SW 1271 (cell line): ENCODE measurements at places on chromosomes 11 and 22.

DNA sequence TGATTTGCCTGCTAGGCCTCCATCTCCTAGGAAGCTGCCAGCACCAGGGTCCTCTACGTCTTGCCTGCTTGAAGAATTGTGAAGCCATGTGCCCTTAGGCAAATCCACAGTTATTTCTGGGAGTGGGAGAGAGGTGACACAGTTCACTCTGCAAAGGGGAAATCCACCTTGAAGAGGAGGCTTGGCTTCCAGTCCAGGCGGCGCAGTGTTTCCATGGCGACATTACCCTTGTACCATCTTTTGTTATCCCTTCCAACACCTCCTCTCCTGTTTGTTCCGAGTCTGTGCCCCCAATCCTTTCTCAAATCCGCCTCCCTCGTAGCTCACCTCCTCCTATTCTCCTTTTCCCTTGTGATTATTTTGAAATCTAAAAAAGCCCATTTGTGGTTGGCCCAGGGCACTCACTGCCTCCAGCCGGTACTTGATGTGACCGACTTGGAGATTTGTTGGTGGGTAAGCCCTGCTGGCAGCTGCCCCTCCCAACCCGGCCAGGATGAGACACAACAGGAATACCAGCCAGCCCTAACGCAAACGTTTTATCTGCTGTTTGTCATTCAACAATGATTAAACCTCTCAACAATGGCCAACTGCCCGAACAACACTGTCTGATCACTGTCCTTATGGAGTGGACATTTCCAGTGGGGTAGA lies 18.4 kb downstream of the SYT13 start:
- no peak for DNase-seq

- no peak for DNase-seq
These were observed 35.1 kb downstream of the MTMR2 start for GRCh38 chr11:95888852-95889251.

GRCh38 chr11:125464270-125464662 lies 31.8 kb downstream of the FEZ1 start:
- no peak for DNase-seq

- peak; percentile 91 for DNase-seq
These were observed 16.3 kb downstream of the DGKZ start for GRCh38 chr11:46363455-46364005.

- no peak for DNase-seq
These were observed at the start of gene MAPK11 for GRCh38 chr22:50269970-50270665. Gene MAPK11, minus strand, starts transcription at chr22:50270380. Its CDS starts 88 bp downstream, at chr22:50270292.

- DNase-seq, result no peak
These were observed 24.0 kb upstream of the LRRC10B start for GRCh38 chr11:61484541-61484940.

DNA sequence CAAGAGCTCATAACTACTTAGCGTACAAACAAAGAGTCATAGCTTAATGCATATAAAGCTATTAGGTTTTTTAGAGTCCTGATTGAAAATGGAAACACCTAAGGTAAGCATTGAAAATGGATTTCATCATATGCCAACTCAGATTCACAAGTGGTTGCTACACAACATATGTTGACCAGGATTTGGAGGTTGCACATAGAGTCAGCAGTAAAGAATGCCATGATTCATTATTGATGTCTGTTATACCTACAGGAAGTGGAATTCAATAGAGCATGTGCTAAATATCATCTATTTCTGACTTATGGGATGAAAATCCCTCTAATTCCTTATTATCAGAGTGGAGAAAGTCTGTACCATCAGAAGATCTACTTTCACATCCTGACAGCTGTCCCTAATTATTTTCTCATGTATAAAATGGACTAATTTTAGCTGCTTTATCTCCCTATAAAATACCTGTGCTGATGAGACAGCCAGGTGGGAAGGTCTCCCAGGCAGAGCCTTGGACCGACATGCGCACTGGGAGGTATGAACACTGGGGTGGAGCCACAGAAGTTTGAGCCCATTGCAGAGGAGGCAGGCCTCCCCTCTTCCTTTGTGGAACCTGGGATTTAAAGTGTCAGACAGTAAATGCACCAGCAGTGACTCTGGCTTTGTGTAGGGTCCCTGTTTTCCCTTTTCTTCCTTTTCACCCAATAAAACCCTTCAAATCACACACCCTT lies 204.2 kb downstream of the AASDHPPT start:
- peak; percentile 87 for DNase-seq

DNA sequence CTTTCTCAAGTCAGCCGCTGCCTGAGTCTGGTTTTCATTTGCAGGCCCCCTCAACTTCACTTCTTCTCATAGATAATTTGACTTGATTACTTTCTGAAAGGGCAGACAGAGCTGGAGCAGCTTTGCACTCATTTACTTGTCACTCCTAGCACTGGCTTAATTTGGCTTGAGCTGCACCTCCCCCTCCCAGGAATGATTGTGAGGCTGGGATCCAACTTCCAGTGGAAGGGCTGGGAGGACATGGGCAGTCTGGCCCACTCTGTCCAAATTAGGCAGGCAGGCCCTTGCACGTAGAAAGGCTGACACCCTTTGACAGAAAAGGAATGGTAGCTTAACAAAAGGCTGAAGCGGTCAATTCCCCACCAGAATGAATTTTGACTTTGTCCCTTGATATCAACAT lies 453.9 kb downstream of the ETS1 start:
- no peak for DNase-seq

GRCh38 chr11:87778357-87778756 lies 396.9 kb downstream of the RAB38 start:
- no peak for DNase-seq

DNA sequence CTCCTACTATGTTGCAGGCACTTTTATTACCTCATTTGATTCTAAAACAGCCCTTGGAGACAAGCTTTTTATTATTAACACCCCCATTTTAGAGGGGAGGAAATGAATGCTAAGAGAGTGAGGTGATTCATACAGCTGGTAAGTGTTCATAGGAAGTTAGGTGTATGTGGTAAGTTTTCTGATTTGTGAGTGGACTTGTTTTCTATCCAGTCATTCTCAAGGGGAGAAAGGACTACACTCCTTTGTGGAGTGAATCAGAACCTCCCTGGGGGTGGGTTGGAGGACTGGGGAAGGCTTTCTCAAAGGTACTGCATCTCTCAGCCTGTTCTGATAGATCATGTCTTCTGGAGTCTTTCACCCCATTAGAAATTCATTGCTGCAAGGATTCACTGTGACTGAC lies 23.5 kb downstream of the PKNOX2 start:
- DNase-seq, result no peak

DNA sequence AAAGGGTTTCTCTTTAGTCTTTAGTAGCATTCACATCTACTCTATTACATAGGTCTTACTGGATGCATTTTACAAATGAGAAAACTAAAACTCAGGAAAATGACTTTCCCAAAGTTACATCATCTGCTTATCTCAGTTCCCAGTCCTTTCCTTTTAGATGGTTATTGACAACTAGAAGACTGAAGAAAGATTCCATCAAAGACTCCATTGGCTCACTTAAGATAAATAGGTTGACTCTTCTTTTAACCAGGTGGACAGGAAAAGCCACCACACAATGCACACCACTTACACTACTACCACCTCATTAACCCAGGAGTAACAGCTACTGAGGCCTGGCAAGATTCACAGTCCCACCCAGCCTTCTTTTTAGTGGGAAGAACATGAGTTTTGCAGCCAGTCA lies 123.6 kb downstream of the TRIM44 start:
- DNase-seq, result no peak

DNA sequence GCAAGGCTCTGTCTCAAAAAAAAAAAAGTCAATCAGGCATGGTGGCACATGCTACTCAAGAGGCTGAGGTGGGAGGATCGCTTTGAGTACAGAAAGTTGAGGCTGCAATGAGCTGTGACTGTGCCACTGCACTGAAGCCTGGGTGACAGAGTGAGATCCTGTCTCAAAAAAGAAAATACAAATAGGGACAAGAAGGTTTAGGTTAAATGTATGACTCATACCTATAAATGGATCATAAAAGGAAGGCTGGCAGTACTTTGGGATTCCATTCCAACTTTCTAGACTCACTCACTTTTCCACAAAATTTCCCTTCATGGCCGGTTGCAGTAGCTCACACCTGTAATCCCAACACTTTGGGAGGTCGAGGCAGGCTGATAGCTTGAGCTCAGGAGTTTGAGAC lies 25.6 kb upstream of the OSBP start:
- no peak for DNase-seq

- DNase-seq, result no peak
These were observed 4.6 kb downstream of the TRABD start for GRCh38 chr22:50190182-50190940.

GRCh38 chr11:78425399-78426070 lies 7.9 kb upstream of the GAB2 start:
- no peak for DNase-seq

GRCh38 chr22:35653824-35654223 lies 5.6 kb downstream of the APOL6 start:
- no peak for DNase-seq

- DNase-seq, result no peak
These were observed 131.1 kb downstream of the RASSF10 start for GRCh38 chr11:13140028-13140870.

DNA sequence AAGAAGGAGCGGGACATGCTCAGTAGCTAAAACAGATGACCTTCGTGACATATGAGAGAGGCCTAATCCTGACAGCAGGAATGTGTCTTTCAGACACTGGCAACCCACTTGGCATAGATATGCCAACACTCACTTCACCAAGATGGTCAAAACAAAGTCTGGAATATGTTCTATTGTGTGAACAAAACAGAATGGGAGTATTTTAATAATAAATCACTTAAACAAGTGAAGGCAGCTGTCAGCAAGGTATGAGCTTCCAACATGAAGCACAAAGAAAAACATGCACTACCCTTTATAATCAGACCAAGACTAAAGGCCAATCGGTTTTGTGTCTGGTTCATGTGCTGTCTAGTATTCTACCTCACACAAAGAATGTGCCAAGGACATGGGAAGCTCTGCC lies 23.1 kb downstream of the CCDC34 start:
- DNase-seq, result no peak

DNA sequence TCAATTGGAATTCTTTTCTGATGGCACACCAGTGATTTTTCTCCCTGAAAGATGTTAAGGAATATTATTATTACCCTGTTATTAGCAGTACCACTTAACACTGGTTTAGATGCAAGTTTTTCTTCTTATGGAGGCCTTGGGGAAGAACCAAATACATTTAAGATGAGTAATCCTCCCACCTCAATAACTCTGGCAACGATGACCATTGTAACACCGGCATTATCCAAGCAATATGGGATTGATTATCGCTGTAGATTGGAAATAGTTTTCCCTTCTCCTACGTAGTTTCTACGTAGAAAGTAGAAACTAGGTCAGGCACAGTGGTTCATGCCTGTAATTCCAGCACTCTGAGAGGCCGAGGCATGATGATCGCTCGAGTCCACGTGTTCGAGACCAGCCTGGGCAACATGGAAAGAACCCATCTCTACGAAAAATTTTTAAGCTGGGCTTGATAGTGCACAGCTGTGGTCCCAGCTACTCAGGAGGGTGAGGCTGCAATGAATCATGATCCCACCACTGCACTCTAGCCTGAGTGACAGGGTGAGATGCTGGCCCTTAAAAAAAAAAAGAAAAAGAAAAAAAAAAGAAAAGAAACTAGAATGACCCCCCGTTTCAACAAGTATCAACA lies 45.5 kb downstream of the PACSIN2 start:
- DNase-seq, result no peak

GRCh38 chr22:49933236-49934159 lies 15.1 kb downstream of the CRELD2 start:
- DNase-seq, result no peak

DNA sequence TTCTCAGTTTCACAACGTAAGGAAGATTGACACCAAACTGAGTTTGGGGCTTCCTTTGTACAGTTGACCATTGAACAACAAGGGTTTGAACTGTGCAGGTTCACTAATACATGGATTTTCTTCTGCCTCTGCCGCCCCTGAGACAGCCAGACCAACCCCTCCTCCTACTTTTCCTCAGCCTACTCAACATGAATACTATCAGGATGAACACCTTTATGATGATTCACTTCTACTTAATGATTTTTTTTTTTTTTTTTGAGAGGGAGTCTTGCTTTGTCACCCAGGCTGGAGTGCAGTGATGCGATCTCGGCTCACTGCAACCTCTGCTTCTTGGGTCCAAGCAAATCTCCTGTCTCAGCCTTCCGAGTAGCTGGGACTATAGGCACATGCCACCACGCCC lies 14.6 kb downstream of the RBM4 start:
- no peak for DNase-seq

DNA sequence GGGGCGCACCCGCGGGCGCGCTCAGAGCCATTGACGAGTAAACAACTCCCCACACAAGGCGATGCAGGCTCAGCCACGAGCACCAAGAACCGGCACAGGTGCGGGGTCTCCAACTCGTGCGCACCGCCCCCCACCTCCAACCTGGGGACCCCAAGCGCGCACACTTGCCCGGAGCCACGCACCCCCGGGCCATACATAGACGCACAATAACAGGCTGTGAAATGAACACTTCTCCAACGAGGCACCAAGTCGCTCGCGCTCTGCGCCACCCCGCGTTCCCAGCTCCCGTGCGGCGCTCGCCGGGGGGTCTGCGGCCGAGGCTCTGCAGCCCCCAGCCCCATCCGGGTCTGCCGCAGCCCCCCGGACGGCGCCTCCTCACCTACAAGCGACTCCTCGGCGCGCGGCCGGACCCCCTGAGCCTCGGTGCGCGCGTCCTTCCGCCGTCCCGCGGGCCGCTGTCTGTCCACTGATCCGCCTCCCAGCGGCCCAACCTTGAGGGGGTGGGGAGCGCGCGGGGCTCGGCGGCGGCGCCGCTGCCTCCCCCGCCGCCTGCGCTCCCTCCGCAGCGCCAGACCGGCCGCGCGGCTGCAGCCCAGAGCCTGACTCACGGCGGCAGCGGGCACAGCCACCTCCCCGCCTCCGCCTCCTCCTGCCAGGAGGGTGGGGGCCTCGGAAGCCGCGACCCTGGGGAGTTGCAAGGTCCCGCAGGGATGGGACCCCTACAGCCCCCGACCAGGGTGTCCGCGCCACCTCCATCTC lies 1.6 kb downstream of the IFITM10 start:
- no peak for DNase-seq

DNA sequence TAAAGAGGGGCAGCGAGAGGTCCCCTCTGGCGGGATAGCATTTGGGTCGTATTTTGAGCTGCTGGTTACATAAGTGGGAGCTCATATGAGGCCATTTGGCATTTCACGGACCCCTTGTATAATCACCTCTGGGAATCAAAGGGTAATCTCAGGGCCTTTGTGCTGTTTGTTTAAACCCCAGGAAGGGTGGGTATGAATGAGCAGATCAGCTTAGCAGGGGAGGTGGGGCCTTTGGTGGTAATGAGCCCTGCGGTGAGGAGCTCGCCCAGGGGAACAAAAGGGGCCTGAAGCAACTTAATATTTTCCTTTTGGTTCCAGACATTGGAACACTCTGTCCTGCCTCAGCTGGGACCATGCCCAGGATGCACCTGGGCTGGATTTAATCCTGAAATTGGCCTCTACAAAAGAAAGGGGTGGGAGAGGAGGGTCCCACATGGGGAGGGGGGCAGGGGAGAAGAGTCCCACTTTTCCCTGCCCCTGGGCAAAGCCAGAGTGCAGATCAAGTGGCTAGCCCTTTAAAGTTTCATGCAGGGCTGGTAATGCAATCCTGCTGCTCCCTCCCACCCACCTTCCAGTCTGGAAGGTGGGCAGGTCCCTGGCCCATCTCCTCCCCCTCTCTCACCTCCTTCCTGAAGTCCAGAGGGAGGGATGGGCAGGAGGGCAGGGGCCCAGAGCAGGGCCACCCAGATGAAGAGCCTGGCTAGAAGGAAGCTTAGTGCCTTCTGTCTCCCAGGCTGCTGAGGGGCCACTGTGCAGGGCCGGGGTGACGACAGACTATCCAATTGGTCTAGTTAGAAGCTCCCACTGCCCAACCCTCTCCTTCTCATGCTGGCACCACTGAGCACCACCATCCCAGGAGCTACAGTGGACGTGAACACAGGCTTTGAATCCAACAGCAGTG lies 10.5 kb downstream of the TSKU start:
- DNase-seq, result no peak
